ENCODE measurements at places on chromosomes 1 and 21.
A peak's percentile ranks its signal among the peaks of the same experiment; 100 is the strongest.

GRCh38 chr1:206658981-206659273, 23.6 kb downstream of the DYRK3 start:
- no peak for DNase-seq

DNA sequence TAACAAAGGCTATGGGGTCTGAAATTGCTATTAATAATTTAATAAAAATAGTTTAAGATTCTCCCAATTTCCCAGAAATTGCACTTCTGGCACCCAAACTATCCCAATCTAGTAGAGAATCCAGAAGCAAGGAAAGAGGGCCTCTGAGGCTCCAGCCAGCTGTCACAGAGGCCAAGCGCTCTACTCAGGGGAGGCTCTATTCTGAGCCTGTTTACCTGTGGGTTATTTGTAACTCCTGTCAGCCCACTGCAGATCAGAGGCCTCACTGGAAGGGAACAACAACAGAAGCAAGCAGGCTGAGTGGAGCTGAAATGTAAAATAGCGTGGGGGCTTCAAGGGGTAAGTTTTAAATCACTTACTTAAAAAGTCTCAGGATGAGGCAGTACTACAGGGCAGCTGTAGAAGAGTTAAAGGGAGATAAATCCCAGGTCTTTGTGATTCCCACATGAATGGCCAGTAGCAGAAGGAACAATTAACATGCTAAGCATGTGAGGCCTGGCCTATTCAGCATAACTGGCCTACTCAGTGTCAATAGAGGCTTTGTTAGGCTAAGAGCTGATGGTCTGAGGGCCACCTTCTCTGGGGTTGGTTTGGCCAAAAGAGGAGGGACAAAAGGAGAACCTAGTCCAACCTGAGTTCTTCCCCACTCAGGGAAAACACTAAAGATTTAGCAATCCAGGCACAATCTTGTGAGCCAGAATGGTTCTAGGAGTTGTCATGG, 12.8 kb downstream of the ZNF687 start:
- DNase-seq, result no peak

DNA sequence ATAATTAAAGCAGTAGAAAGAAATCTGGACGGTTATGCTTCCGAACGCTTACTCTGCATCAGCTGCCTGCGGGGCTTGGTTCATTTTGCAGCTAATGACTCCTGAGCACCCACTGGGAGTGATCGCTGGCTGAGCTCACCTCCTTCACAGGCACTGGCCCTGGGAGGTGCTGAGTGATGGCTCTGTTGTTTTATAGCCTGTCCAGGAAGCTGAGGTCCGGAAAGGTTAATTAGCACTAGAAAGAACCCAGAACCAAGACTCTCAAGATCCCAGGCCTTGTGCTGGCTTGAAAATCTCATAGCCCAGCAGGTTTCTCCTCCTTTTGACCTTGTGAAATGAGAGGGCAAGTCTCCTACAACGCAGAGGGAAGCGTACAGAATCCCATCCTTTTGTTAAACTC, 226.2 kb downstream of the AJAP1 start:
- DNase-seq, result no peak

DNA sequence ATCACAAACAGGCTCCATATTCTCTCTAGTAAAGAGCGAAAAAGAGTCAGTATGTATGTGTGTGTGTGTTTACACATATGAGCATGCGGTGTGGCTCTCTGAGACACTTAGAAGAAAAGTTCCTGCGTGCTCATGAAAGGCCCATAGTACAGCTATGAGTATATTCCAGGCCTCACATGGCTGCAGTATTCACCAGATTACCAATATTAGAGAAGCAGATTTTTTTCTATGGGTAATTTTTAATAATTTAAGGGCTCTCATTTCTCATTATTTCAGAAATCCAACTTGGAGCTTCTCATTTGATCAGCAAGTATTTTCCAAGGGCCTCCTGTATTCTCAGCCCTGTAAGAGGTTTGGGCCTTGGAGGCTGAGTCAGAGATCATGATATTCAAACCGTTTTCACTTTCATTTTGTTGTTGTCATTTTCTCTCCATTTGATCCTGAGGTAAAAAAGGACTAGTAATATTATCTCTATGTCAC, 232.9 kb upstream of the SGIP1 start:
- DNase-seq, result peak; percentile 16

- no peak for DNase-seq
Measured at GRCh38 chr1:176866011-176866714, 298.3 kb downstream of the ASTN1 start.

GRCh38 chr1:110620686-110621085, 14.5 kb upstream of the KCNA2 start:
- DNase-seq, result no peak

DNA sequence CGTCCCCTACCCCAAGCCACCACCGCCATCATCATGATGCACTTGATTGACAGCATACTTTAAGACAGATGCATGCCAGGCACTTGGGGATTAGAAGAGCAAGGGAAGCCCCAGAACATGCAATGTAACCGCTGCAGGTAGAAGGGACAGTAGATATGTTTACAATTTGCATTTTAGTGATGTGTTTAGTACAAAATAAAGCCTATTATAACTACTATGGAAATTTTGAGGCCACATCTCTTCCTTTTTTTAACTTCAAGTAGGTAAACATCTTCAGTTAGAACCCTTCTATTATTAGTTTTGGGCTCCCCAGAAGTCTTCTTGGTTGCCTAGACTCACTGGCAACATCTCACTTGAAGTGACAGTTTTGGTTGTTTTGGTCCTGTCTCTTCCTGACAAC, 25.3 kb downstream of the CR1L start:
- DNase-seq, result no peak

- DNase-seq, result no peak
Measured at GRCh38 chr1:72869441-72869840, 587.1 kb upstream of the NEGR1 start.

- DNase-seq, result no peak
Measured at GRCh38 chr1:70667494-70668170, 256.6 kb downstream of the CTH start.

GRCh38 chr1:1680912-1681273, 11.7 kb downstream of the SLC35E2B start:
- DNase-seq, result no peak

DNA sequence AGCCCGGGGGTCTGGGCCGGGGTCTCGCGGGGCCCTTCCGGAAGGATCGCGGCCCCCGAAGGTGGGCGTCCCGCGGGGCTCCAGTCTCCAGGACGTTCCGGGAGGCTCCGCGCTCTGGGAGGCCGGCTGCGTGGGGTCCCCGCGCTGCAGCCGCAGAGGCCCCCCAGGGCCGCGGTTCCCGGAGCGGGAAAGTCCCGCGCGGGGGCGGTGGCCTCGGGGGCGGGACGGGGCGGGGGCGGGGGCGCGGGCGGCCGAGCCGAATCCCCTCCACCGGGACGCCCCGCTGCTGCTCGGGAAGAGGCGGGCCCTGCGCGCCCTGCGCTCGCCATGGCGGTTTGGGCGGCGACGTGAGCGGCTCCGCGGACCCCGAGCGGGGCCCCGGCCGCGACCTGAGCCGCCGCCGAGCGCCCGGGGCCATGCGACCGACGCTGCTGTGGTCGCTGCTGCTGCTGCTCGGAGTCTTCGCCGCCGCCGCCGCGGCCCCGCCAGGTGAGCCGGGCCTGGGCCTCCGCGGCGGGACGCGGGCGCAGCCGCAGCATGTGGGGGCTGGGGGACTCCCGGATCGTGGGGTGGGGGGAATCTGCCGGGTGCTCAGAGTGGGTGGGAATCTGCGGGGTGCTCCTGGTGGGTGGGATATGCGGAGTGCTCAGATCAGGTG, at the start of gene IFNGR2:
TSS of gene IFNGR2 (plus strand) at position 286 of the 658 bp plus-strand sequence. CDS start at position 417, 131 bp downstream.
- peak; percentile 52 for DNase-seq

- peak; percentile 34 for DNase-seq
Measured at GRCh38 chr1:147072482-147073432, 99.5 kb downstream of the PRKAB2 start.

DNA sequence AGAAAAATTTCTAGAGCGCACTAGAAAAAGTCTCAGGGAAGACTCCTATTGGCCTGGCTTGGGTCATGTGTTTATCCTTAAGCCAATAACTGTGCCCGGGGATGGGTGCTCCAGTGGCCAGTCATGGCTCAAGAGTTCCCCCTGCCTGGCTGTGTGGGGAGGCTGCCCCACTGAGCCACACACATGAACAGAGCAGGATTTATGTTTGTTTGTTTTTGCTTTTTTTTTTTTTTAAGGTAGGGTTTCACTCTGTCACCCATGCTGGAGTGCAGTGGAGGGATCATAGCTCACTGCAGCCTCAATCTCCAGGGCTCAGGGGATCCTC, 21.8 kb downstream of the EDN2 start:
- no peak for DNase-seq

DNA sequence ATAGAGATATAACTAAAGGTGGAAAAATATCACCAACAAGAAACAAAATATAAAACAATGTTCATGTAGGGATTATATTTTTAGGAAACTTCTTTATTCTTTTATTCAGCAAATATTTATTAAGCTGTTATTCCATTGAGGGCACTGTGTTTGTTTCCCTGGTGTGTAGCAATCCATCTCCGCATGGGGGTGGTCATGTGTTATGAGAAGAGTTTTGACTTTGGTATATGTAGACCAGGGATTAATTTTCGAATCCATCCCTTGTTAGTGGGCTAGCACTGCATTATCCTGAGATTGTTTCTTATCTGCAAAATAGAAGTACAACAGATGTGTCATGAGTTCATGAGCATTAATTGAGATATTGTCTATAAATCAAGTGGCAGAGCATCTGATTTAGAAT, 190.2 kb upstream of the LRRC7 start:
- no peak for DNase-seq

- no peak for DNase-seq
Measured at GRCh38 chr1:203640723-203641502, 14.3 kb downstream of the ATP2B4 start.

GRCh38 chr1:64654519-64655341, 90.1 kb upstream of the RAVER2 start:
- no peak for DNase-seq

- DNase-seq, result no peak
Measured at GRCh38 chr1:155202198-155202597, 5.5 kb downstream of the THBS3 start.

All from CD4-positive, alpha-beta T cell treated with Interferon alpha-2 for 1 hour (primary cell).